Ovary (tissue), 10 donors: ENCODE measurements at places on chromosomes 1 and 21.

- DNase-seq: no peak
Measured at GRCh38 chr1:163412221-163412620, 90.5 kb downstream of the NUF2 start.

- DNase-seq: no peak
Measured at GRCh38 chr1:199373139-199373538, 654.4 kb upstream of the NR5A2 start.

DNA sequence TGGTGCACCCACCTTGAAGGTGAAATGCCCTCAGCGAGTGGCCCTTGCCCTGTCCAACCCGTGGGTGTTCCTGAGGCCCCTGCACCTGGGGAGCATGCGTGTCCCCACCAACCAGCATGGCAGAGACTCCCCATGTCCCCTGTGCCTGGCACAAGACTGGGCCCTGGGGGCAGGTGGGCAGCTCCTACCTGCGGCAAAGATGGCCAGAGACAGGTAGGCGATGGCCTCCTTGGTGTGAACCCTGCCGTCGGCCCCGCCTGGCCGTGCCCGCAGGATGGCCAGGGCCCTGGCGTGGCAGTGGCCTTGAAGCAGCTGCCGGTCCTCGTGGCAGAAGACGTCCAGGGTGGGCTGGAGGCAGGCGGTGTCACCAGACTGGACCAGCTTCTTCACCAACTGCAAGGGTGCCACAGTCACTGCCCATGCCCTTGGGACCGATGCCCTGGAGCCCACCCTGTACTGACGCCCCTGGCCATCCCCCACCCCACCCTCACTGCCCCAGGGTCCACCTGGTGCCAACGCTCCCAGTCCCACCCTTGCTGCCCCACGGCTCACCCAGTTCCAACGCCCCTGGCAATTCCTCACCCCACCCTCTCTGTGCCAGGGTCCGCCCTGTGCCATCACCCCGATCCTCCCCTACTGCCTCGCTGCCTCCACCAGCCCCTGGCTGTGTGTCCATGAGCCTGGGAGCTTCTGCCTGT, 15.7 kb downstream of the TTC34 start:
- DNase-seq: no peak

GRCh38 chr1:23646091-23646490, 45.5 kb upstream of the RPL11 start:
- no peak for DNase-seq

GRCh38 chr1:247471445-247472016, 13.6 kb upstream of the OR2B11 start:
- DNase-seq: no peak

- no peak for DNase-seq
Measured at GRCh38 chr1:175193527-175193910, 943 bp upstream of the KIAA0040 start.

GRCh38 chr1:204250428-204251030, 36.7 kb upstream of the GOLT1A start:
- DNase-seq: no peak

DNA sequence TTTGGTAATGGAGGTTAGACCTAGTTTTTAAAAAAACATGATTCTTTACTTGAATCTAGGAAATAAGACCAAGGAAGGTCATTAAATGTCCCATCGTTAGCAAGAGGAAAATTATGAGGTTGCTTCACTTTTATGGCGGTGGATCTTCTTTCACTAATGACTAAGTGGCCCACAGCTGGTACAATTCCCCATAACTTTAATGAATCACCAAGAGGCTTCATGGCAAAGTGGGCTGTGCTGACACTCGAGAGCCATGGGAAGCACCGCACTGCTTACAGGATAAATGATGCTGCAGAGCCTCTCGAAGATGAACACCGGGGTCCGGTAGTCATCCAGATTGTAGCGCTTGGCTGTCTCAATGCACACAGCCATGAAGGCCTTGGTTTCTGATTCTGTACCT, 108.8 kb downstream of the UBR4 start:
- DNase-seq: no peak

DNA sequence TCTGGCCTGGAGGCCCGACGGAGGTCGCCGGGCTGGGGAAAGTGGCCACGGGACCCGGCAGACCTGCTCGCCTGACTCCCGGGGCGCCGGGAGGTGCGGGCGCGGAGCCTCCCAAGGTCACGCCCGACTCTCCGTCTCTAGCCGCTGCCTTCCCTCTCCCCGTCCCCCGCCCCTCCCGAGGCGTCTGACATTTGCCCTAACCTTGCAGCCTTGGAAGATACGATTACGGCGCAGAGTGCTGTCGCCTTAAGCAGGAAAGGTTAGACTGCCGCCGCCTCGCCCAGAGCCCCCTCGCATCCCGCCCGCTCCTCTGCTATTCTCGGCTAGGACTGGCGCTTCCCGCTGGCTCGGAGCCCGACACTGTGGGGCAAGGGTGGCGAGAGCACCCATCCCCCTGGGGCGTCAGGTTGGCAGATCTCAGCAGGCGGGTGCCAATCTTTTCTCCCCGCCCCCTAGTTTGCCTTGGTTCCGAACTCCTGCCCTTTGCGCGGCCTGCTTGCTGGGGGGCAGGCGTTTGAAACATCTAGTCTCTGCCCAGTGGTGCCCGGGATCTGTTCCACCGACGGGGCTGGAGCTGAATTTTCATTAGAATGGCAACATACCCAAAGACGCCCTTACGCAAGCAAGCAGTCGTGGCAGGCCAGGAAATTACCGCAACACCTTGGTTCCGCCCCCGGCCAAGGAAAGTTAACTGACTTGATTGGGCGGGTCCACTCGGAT, 835 bp downstream of the PGM1 start:
- peak; percentile 70 for DNase-seq

DNA sequence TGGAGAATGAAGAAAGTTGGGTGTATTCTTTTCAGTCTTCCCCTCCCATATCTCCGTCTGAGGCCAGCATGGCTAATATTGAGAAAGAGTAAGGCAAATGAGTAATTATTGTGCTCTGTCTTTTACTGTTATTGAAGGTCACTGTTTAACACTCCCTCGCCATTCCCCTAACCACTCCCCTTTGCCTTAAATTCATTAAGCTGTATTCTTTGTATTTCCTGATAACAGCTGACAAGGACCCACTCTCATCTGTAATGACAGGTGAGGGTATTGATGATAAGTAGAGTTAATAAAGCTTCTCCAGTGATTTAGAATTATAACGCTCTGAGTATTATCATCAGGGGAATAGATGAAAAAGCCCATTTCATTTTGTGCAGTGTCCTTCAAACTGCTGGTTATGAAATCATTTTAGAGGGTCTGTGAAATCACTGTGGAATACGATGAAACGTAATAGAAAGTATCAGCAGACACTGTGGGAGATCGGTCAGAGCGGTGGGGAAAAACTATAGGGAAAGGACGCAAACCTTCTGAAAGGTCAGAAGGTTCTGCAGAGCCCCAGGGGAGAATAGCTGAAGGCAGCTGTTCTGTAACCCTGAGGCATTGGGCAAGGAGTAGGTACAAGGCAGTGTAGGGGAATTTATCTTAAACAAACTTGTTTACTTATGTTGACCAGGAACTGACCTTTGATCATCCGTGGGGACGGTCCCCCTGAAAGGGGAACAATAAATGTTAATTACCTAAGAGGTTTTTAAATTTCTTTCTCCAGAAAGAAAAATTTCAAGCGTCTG, 46.3 kb upstream of the CACYBP start:
- DNase-seq: no peak

DNA sequence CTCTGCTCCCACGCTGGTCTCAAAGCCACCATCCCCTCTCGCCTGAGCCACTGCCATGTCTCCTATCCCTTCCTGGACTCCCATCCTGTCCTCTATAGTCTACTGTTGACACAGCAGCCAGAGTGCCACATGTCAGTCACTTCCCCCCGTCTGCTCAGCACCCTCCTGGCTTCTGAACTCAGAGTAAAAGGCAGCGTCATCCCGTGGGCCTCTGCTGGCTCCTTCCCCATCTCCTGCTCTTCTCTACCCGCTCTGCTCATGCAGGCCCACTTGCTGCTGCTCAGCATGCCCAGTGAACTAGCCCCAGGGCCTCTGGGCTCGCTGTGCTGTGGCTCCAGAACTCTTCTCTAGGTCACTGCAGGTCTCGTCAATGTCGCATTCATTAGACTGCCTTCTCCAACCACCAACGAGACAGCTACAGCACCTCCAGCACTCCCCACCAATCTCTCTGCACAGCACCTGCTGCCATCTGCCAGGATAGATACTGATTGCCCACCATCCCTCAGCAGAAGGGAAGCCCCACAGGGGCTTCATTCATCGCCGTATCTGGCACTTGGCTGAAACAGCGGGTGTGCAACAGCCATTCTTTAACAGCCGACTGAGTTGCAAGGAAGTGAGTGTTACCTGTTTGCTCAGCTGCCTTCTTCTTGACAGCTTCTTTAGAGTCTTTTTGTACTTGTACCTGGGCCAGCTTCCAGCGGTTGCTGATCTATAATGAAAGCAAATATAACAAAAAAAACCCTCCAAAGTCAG, 11.8 kb upstream of the SRM start:
- DNase-seq: no peak

- DNase-seq: no peak
Measured at GRCh38 chr21:32748529-32748928, 20.7 kb upstream of the SYNJ1 start.
